ENCODE measurements at places on chromosomes 3 and 15.
A peak's percentile ranks its signal among the peaks of the same experiment; 100 is the strongest.

GRCh38 chr3:16357186-16358121 is 92.4 kb downstream of the OXNAD1 start:
- no peak for DNase-seq

- no peak for DNase-seq
Measured at GRCh38 chr3:2334921-2335320, 236.3 kb downstream of the CNTN4 start.

DNA sequence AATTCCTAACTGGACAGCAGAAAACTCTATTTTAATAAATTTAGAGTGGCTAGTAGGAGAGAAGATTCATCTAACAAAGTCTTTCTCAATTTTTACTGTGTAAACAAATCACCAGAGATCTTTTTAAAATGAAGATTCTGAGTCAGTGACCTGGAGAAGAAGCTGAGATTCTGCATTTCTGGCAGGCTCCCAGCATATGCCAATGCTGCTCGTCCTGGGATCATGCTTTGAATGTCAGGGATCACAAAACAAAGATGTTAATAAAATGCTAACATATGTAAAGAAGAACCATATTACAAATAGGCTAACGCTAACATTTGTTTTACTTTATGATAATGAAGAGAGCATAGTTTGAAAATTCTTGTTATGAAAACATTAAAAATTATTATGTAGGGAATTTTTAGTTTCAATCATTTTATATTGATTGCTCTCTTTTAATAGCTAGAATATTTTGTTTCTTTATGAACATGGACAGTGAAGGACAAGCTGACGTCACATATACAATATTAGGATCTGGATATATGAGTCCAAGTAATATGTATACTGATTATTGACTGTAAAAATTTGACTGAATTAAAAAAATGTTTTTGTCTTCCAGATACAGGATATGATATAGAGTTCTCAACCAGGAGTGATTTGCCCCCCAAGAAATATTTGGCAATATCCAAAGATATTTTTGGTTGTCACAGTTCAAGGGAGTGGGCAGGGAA is 160.8 kb upstream of the GPR149 start:
- DNase-seq = no peak

- DNase-seq = no peak
Measured at GRCh38 chr15:35756623-35757022, 210.7 kb upstream of the DPH6 start.

- DNase-seq = no peak
Measured at GRCh38 chr3:30426293-30426993, 180.0 kb upstream of the TGFBR2 start.

DNA sequence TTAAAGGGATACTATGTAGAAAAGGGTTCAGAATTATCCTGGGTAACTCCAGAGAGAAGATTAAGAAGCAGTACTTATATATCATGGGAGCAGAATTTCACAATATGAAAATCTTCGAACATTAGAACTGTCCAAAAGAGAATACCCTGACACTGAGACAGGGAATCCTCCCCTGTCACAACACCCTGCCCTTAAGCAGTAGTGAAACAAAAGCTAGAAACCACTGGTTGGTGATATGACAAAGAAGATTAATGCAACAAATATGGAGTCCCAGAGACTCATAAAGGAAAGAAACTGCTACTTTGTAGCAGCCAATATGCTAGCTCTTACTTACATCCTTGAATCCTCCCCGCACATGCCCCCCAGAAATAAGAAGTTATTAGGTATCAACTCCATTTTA is 18.5 kb downstream of the MIX23 start:
- DNase-seq = no peak

DNA sequence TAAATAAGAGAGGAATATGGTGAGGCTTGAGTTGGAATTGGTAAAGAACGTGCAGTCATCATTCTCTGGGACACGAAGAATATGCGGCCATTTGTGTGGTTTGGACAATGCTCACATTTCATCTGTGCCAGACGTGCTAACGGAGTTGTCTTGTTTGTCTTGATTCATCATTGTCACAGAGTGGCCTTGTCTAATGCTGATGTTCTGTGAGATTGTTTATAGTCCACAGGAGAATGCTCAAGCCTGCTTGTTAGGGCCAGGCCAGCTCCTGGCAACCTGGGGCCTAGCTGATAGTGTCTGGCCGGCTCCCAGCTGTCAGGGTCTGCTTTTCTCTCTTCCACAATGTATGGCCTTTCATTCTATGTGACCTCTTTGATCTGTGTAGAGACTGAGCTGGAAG is 384.7 kb downstream of the EDEM1 start:
- no peak for DNase-seq

DNA sequence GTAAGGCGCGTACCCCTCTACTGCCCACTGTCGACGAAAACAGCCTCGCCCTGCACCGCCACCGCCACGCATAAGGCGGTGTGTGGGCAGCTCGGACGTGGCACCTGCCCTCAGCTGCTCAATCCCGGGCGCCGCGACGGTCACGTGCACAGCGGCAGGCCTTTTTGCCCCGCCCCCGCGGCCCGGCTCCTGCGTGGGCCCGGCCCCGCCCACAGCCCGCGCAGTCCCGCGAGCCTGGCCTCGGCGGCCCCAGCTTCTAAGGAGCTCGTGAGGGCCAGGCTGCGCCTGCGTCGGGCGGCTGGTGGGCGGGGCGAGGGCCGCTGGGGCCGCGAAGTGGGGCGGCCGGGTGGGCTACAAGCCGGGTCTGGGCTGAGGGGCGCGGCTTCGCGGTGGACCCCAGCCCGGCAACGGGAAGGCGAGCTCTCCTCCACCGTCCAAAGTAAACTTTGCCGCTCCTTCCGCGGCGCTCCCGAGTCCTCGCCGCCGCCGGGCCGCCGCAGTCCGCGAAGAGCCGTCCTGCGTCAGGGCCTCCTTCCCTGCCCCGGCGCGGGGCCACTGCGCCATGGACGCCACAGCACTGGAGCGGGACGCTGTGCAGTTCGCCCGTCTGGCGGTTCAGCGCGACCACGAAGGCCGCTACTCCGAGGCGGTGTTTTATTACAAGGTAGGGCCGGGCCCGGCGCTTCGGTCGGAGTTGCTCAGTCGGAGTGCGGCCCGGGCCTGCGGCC is at the start of gene CAPN7:
Gene CAPN7 (plus strand): TSS at position 313 of the 728 bp plus-strand sequence. CDS start 250 bp downstream, at position 563.
- DNase-seq = peak; percentile 23

DNA sequence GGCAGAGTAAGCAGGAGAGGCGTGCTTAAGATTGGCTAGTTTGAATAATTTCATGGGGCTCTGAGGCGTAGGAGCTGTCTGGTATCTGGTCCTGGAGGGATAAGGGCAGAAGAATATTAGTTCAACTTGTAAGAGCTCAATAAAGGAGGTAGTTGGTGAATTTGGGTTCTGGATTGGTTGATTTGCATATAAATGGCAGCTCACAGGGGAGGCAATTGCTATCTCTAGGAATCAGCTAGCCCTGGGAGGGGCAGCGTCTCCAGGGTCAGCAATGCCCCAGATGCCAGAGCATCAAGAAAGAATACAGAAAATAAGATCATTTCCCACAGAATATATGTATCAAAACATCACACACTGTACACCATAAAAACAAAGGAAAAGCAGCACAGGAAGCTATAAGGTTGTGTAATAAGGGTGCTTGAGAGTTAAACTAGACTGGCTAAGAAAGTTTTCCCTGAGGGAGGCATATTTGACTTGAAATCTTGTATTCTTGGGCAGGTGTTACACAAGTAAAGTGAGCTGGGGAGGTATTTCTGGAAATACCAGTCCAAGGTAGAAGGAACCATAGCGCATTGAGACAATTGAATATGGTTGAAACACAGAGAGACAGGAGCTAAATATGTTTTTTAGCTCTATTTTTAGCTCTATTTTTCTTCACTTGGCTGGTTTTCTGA is 6.1 kb downstream of the MOBP start:
- no peak for DNase-seq

GRCh38 chr3:110344487-110344886 is 727.1 kb upstream of the NECTIN3 start:
- DNase-seq = no peak

GRCh38 chr15:46300716-46301115 is 665.9 kb downstream of the SQOR start:
- DNase-seq = no peak

DNA sequence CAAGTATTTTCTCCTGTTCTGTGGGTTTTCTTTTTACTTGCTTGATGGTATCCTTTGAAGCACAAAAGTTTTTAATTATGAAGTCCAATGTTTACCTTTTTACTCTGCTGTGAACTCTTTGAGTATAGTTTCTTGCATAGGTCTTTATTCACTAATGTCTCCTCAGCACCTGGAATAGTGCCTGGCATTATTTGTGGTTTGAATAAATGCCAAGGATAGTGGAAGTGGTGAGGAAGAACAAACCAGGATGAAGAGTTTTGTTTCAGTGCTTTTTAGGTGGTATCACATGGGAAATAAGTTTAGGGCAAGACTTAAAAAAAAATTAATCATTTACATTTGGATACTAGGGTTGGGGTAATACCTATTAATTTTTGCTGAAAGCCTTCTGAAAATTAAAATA is 25.7 kb downstream of the GPD1L start:
- DNase-seq = no peak

GRCh38 chr3:62013951-62014350 is 359.4 kb downstream of the FEZF2 start:
- DNase-seq = no peak

DNA sequence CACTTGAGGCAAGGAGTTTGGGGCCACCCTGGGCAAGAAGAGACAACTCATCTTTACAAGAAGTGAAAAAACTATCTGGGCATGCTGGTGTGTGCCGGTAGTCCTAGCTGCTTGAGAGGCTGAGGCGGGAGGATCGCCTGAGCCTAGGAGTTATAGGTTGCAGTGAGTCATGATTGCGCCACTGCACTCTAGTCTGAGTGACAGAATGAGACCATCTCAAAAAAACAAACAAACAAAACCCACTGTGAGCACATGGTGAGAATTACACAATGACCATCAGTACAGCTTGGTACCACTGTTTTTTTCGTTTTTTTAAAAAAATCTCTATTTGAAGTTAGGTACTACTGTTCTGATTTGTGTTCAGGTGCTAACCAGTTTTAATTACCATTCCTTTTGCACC is 13.6 kb downstream of the VPS39 start:
- no peak for DNase-seq

DNA sequence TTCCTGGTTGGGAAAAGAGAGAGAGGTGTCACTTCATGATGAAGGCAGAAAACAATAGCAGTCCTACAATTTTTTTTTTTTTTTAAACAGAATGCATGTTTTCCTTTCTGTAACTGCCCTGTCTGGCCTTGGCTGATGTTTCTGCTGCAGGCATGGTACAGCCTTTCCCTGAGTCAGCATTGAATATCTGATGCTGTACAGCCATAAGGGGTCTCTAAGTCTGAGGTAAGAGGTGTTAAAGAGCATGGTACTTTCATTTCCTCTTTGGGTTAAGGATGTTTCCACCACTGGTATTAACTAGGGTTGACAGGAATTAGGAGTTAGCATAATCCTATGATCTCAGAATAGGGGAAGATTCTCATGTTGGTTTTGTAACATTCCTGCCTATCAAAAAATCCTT is 147.4 kb downstream of the CHST2 start:
- no peak for DNase-seq

GRCh38 chr3:166291186-166291955 is 454.1 kb upstream of the BCHE start:
- DNase-seq = peak; percentile 15

DNA sequence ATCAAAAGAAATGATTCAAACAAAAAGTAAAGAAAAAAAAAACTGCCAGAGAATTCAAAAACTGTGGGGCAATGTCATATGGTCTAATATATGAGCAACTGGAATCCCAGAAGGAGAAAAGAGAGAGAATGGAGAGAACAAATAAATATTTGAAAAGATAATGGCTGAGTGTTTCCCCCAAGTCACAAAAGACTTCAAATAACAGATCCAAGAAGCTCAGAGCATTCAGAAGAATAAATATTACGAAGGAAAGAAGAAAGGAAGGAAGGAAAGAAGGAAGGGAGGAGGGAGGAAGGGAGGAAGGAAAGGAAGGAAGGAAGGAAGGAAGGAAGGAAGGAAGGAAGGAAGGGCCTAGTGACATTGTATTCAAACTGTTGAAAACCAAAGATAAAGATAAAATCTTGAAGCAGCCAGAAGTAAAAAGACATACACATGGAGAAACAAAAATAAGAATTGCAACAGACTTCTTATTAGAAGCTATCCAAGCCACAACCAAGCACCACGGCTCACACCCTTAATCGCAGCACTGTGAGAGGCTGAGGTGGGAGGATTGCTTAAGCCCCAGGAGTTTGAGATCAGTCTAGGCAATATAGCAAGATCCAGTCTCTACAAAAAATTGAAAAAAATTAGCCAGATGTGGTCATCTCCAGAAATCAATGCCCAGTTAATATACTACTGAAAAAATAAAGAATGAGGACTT is 118.9 kb upstream of the IGSF10 start:
- no peak for DNase-seq

- peak; percentile 90 for DNase-seq
Measured at GRCh38 chr15:65421360-65422215, 1.2 kb downstream of the IGDCC4 start.

GRCh38 chr3:107911337-107912000 is 179.4 kb downstream of the CD47 start:
- DNase-seq = no peak

DNA sequence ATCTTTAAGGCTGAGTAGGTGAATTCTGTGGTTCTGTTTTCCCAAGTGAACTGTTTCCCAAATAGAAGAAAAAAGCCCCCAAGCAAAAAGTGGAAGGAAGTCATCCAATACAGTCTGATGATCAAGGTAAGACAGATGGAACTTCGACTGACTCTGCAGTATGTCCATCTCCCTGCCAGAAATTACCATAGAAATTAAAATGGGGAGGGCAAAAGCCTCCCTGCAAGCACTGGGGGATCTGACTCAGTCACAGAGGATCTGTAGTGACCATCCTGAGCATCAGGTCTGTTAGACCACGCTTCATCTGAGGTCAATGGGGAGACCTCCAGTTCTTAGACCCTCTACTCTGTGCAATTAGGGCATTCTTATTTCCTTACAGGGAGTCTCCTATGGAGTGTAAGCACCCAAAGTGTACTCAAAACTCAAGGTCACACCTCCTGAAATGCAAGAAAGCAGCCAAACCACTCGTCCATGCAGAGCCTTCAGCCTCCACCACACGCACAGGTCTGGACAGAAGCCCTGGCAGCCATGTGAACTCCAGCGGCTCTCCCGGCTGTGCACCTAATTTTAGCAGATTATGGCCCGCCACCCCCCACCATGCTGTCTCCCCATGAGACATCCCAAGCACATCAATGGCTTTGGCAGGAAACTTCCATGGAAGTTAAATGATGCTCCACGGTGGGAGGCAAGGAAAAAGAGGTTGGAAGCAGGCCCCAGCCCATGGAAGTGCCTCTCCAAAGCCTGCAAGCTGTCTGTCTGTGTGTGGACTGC is 348.7 kb downstream of the NTRK3 start:
- no peak for DNase-seq

GRCh38 chr15:29456255-29456654 is 186.6 kb upstream of the NSMCE3 start:
- no peak for DNase-seq

- no peak for DNase-seq
Measured at GRCh38 chr3:66480666-66481065, 20.2 kb downstream of the LRIG1 start.
